ENCODE measurements at places on chromosomes 5 and 9.

DNA sequence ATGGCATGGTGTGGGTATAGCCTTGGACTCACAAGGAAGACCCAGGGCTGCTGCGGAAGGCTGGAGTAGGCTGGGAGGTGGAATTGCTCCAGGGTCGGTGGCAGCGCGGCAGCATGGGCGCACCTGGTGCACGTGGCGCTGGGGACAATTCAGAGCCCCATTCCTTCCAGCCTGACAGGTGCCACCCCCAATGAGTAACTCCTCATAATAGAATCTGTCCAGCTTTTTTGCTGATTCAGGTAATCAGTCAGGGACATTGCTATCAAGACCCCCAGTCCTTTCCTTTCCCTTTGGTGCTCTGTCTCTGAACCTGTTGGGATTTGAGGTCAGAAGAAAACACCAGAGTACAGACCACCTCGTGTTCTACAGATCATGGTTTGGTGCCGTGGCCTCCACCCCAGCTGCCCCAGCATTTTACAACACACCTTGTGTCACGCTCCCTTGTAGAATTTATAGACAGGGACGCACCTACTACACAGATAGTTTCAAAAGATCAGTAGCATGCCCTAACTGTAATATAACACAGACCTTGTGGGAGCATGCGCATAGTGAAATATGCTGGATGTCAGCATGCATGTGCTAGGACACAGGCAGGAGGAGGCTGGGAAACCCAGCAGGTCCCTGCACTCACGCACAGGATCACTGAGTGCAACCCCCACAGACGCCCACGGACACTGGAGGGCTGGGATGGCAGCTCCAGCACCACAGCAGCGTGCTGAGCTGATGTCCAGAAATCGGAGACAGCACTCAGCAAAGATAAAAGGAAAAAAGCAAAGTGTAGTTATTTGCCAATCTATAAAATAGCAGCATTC lies 47.9 kb upstream of the CTSL start:
- no peak for DNase-seq

GRCh38 chr9:15352306-15352705 lies 45.3 kb upstream of the TTC39B start:
- no peak for DNase-seq

GRCh38 chr9:83526901-83527300 lies 11.3 kb downstream of the FRMD3 start:
- DNase-seq, result no peak

DNA sequence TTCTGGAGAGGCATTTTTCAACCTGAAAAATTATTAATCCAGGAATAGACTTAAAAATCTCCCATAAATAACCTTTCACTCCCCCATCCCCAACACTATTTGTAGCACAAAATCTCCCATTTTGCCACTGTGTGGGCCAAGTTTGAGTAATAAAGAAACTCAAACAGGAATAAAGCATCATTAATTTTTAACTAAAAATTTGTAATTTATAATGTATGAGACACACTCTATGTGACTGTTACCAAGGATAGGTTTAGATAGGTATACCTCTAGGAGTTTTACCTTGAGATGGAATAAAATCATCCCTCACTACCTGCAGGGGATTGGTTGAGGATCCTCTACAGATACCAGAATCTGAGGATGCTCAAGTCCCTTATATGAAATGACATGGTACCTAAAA lies 30.1 kb downstream of the CHD1 start:
- DNase-seq, result no peak

DNA sequence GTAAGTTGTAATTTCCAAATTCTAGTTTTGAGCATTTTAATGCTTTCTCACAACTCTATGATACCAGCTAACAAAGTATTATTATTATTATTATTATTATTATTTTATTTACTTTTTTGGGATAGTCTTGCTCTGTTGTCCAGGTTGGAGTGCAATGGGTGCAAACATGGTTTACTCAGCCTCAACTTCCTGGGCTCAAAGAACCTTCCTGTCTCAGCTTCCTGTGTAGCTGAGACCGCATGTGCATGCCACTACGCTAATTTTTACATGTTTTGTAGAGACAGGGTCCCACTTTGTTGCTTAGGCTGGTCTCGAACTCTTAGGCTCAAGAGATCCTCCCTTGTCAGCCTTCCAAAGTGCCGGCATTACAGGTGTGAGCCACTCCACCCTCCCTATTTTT lies 27.0 kb downstream of the LRRC70 start:
- DNase-seq, result no peak

DNA sequence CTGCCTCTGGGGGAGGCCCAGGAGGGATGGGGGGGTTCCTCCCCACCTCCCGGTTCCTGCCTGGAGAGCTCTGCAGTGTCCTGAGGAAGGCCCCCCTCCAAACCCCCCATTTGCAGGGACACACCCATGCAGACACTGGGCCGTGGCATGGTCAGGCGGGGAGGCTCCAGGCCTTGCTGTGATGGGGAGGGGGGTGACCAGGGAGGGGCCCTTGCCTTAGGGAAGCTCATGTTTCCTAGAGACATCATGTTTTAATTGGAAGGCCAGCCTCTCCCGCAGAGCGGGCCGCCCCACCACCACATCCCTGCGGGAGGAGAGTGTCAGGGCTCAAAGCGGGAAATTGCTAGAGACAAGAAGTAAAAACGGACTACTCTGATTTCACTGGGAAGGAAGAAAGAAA lies 12.0 kb downstream of the PRRX2 start:
- no peak for DNase-seq

GRCh38 chr9:81082221-81082620 lies 607.1 kb downstream of the TLE1 start:
- no peak for DNase-seq

- DNase-seq, result no peak
Observed at GRCh38 chr5:92459654-92460053, 1076.5 kb upstream of the ARRDC3 start.

GRCh38 chr9:68887232-68887631 lies 126.7 kb downstream of the PRKACG start:
- DNase-seq, result no peak

- DNase-seq, result no peak
Observed at GRCh38 chr5:125756456-125756855, 666.8 kb upstream of the GRAMD2B start.

DNA sequence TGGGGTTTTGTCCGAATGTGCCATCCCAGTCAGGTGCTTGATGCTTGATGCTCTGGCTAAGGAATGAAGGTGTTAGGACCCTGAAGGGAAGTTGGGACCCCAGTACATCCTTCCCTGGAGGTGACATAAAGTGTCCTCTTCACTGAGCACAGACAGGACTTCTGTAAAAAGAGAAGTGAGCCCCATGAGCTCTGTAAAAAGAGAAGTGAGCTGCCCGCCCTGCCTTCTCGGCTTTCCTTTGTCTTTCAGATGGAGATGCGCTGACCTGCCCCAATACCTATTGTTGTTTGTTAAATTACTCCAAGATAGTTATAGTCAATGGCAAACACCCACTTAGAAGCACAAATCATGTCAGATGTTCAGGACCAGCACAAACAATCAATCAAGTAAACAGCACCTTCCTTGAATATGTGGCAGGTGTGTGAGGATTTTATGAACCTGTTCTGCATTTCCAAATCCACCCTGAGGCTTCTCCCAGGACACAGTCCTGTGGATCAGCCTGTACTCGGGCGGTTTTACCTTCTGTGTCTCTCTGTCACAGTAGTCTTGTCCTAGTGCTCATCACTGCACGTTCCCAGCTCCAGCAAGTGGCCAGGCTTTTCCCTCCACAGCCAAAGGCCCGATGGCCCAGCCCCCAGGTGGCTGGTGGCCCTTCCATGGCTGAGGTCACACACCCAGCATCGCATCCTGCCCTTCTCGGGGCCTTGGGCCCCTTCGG lies 191.4 kb downstream of the MTRR start:
- no peak for DNase-seq

- DNase-seq, result no peak
Observed at GRCh38 chr5:41797662-41798061, 72.6 kb downstream of the OXCT1 start.

- no peak for DNase-seq
Observed at GRCh38 chr9:136577941-136578625, 32.2 kb upstream of the NOTCH1 start.

GRCh38 chr5:11251247-11251646 lies 490.2 kb upstream of the DAP start:
- no peak for DNase-seq

GRCh38 chr5:101904736-101905135 lies 391.3 kb downstream of the SLCO4C1 start:
- DNase-seq, result no peak

- DNase-seq, result no peak
Observed at GRCh38 chr9:123597876-123598556, 242.0 kb downstream of the CRB2 start.

GRCh38 chr5:170254056-170254455 lies 21.3 kb downstream of the C5orf58 start:
- DNase-seq, result no peak

All from stimulated activated effector memory CD8-positive, alpha-beta T cell treated with anti-CD3 and anti-CD28 coated beads, Interleukin-12 subunit alpha, Interleukin-12 subunit beta, amount 100 ng/mL, for 72 hours (primary cell).